ENCODE measurements at places on chromosomes 12 and 14. TPM values are rescaled to one million over a fixed set of nuclear protein-coding genes. Genes with fewer than 3 reads are reported as not detected.

Gene TCTN2
- total RNA-seq, result 3.6 TPM

Gene HOXC6
- total RNA-seq, result not detected

Gene ITGA5
- 18.3 TPM for total RNA-seq

Gene LRRC10
- total RNA-seq, result not detected

Gene TAS2R7
- not detected for total RNA-seq

Gene GSKIP
- 18.1 TPM for total RNA-seq

Gene SERPINA1
- total RNA-seq, result 1.3 TPM

Gene EID3
- total RNA-seq, result 5.7 TPM

Gene NGB
- total RNA-seq, result not detected

Gene TRPV4
- total RNA-seq, result not detected

Gene LRFN5
- not detected for total RNA-seq

Gene SYCP3
- 0.22 TPM for total RNA-seq

Gene LUM
- total RNA-seq, result not detected

Gene CLEC4C
- not detected for total RNA-seq

GRCh38 chr14:43877351-43877960 is 629.6 kb downstream of the FSCB start:
- DNase-seq, result no peak

DNA sequence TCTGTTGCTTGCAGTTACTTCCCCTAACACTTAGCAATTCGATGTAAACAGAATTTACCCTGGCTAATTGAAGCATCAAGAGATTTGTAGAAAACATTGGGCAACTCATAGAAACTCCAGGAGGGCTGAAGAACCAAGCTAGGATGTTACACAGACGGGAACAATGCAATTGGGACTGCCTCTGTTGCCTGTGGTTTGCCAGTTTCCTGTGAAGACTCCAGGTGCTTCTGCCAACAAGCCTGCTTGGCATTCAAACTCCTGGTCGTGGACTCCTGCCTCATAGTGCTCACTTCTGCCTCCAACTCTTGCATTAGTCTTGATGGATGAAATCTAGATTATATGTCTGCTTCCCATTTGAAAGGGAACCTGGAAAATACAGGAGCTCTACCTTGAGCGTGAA is 246.0 kb downstream of the BMP4 start:
- no peak for DNase-seq

DNA sequence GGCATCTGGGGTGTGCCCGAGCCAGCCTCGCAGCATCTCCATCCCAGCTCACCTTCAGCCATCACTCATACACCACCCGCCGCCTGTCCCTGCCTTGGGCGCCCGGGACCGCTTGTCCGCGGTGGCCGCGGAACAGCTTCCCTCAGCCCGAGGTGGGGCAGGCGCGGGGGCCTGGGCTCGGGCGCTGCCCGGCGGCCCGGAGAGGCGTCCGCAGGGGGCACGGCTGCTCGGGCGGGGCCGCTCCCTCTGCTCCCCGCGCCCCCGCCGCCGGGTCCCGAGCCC is 430 bp downstream of the SLC41A2 start:
- peak; percentile 37 for DNase-seq

- DNase-seq, result no peak
Measured at GRCh38 chr14:26414926-26415325, 182.9 kb downstream of the NOVA1 start.

DNA sequence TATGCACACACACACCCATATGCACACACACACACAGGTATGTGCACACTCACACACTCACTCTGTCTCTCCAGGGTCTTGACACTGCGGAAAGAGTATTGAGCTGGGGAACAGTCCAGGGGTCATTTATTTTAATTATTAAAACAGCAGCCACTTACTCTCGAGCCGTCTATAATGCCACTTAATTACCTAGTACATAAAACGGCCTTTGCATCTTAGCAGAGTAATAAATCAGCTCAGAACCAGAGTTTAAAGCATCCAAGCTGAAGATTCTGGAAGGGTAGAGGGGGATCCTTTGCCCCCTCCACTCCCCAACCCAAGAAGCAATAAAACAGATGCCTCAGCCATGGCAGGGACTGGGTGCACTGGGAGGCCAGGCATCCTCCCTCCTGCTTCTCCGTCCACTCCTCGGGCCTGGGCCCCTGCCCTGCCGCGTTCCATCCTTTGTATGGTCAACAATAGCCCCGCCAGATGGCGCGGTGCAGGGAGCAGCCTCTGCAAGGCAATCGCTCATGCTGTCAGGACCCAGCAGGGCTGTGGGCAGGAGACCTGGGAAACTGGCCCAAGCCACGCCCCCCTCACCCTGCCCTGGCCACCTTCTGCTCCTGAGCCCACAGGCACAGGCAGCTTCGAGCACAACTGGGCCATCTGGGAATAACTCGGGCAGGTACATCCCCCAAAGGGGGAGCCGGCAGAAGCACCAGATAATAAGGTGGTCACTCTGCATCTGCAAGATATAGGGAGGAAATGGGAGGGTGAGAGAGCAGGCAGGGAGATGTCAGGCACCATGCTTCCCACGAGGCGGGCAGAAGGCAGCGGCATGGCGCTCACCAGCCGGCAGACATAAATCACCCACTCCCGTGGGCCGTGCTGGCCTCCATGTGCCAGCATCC is 40.9 kb downstream of the CCDC85C start:
- no peak for DNase-seq

- no peak for DNase-seq
Measured at GRCh38 chr12:19205120-19205519, 75.6 kb downstream of the PLEKHA5 start.

- no peak for DNase-seq
Measured at GRCh38 chr14:32038876-32039275, 38.2 kb upstream of the ARHGAP5 start.

GRCh38 chr12:6090803-6091202 is 33.7 kb downstream of the VWF start:
- DNase-seq, result no peak

GRCh38 chr12:104250366-104251125 is 35.0 kb downstream of the TXNRD1 start:
- DNase-seq, result no peak

GRCh38 chr12:120844768-120845449 is 59.2 kb downstream of the SPPL3 start:
- DNase-seq, result no peak

DNA sequence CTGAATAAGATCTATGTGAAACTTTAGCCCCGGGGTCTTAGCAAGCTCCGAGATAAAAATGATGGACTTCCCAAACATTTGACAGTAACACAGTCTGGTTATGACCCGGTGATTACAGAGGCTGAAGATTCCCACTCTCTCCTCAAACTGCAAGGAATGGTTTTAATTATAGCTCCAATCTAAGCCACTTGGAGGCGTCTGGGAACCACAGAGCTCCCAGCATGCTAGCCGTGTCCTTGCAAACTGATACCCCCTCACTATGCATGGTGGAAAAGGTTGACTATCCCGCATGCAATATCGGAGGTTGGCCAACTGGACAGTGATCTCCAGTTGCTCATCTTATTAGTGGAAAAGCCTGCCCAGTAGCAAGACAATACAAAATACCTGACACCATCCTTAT is 76.5 kb upstream of the GRIN2B start:
- DNase-seq, result no peak

- DNase-seq, result no peak
Measured at GRCh38 chr14:97848317-97848980, 1051.3 kb downstream of the VRK1 start.

DNA sequence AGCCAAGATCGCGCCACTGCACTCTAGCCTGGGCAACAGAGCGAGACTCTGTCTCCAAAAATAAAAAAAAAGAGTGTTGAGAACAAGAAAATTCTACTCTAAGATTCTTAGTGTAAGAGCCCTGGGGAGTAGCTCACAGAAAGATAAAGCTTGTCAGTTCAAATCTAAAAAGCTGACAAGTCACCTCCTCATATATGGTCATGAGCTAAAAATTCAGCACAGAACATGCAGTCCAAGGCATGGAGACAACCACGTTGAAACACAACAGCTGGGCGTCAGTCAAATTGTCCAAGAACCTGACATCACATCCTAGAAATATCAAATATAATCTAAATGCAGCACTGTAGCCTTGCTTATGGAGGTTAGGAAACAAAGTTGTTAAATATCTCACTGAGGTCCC is 47.8 kb downstream of the CLIP1 start:
- DNase-seq, result no peak

DNA sequence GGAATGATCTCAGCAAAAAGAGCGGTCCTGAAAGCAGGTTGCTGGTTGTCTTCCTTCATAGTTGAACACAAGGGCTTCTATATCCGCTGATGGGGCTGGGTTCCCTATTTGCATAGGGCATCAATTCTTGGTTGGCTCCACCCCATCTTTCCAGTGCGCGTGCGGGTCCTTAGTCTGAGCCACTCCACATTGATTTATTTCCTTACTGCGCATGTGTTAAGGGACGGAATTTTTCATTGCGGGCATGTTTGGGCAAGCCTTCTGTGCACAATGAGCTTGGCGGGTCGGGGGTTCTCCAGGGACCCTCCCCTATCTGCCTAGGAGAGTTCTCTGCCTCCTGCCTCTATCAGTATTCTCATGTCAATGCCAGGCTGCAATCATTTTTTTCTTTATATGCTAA is 21.2 kb upstream of the DLGAP5 start:
- no peak for DNase-seq

GRCh38 chr14:104345621-104346462 is 207.5 kb downstream of the KIF26A start:
- DNase-seq, result no peak

DNA sequence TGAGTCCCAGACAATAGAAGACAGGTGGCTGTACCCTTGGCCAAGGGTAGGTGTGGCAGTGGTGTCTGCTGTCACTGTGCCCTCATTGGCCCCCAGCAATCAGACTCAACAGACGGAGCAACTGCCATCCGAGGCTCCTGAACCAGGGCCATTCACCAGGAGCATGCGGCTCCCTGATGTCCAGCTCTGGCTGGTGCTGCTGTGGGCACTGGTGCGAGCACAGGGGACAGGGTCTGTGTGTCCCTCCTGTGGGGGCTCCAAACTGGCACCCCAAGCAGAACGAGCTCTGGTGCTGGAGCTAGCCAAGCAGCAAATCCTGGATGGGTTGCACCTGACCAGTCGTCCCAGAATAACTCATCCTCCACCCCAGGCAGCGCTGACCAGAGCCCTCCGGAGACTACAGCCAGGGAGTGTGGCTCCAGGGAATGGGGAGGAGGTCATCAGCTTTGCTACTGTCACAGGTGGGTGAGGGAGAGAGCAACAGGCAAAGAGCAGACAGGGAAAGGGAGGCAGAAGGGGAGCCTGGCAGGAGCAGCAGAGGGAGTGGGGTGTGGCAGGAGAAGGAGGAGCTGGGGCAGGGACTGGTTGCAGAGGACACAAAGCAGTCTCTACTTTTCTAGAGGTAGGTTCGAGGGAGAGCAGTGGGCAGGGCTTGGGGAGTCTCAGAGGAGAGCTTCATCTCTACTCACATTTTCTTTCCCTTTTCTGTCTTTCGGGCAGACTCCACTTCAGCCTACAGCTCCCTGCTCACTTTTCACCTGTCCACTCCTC is 452 bp downstream of the INHBE start:
- DNase-seq, result no peak

DNA sequence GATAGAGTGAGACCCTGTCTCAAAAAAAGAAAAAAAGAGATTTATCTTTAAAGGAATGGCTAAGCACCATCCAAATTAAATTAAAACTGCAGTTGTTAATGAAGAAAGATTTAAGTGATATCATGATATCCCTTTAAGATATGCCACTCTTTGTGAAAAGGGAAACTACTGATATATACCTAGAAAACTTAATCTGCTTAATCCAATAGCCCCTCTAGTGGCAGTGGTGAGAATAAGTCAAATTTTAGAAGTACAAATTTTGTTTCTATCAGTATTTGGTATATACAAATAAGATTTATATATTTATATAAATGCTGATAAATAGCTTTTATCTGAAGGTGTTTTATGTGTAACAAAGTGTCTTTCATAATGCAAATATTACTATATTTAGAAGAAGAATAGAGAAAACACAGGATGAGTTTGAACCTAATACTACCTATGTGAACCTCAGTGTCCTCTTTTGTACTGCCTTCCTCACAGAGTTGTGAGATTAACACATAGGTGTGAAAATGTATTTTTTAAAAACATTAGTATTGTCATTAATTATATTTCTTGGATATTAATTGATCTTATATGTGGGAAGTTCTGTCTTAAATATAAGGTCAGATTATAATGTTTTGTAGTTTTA is 51.4 kb upstream of the GARIN2 start:
- no peak for DNase-seq

- no peak for DNase-seq
Measured at GRCh38 chr14:103693515-103693914, 21.7 kb downstream of the XRCC3 start.

DNA sequence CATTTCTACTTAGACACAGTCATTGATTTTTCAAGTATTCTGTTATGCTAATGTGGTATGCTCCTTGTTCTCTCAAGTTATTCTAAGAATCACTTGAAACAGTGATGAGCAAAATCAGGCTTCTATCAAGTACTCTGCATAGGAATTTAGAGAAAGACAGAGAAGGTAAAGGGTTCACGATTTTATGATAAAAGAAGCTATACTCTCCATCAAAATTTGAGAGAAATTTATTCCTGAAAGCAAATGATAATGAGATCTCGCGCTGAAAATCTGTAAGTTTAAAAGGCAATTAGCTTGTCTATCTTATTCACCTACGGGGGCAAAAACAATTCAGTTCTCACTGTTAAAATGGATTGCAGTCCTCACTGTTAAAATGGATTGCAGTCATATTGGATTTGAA is 1404.3 kb upstream of the FLRT2 start:
- DNase-seq, result no peak

GRCh38 chr12:5200278-5201087 is 156.8 kb downstream of the KCNA5 start:
- peak; percentile 41 for DNase-seq

DNA sequence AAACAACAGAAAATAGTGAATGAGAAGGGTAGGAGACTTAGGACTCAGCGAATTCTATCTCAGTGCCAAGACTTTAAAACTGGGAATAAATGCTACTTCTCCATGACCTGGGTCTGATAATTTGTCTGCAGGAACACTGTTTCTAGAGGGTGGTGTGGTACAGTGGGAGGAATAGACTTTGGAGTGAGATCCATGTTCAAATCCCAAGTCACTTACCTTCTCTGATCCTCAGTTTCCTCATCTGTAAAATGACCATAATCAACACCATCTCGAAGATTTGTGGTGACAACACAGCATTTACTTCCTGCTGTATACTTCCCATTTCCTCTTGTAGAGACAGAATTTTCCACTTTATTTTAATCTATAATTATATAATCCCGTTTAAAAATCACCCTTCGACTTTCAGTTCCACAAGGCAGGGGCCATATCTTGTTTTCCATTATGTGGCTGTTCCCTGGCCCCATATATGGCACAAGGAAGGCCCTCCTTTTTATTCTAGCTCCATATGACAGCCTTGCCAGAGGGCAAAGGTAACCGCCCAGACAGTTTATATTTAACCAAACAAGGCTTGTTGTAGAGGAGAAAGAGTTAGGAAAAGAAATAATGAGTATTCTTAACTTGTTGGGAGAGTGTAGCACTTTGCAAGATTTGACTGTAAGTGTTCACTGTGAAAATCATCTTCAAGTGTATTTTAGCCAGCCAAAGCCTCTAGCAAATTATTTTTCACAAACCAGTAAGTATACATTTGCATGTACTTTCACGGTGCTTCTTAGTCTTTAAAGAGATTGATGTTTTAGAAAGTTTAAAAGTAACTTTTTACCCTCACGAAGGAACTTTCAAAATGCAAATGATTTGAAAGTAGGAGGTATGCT is 243.1 kb downstream of the AKAP6 start:
- no peak for DNase-seq

- DNase-seq, result no peak
Measured at GRCh38 chr12:104670439-104671408, 214.0 kb downstream of the CHST11 start.
